HuH-7.5 (cell line): ENCODE measurements at places on chromosomes 7 and 10.

- no peak for DNase-seq
Observed at GRCh38 chr10:115879372-115880089, 393.5 kb downstream of the GFRA1 start.

DNA sequence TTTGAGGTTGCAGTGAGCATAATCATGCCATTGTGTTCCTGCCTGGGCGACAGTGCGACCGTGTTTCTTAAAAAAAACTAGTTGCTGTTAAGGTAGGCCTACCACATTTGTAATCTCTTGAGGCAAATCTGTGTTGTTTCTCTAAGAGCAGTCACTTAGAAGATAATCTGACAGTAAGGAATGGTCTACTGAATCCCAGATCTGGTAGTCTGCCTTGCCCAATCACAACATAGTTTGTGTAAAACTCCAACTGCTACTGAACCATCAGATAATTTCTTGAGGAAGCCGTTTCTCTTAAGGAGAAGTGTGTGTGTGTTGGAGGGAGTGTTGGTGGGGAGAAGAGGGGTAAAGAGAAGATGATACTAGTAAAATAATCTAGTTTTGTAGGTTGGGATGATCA lies 5.0 kb downstream of the NRF1 start:
- DNase-seq, result no peak

DNA sequence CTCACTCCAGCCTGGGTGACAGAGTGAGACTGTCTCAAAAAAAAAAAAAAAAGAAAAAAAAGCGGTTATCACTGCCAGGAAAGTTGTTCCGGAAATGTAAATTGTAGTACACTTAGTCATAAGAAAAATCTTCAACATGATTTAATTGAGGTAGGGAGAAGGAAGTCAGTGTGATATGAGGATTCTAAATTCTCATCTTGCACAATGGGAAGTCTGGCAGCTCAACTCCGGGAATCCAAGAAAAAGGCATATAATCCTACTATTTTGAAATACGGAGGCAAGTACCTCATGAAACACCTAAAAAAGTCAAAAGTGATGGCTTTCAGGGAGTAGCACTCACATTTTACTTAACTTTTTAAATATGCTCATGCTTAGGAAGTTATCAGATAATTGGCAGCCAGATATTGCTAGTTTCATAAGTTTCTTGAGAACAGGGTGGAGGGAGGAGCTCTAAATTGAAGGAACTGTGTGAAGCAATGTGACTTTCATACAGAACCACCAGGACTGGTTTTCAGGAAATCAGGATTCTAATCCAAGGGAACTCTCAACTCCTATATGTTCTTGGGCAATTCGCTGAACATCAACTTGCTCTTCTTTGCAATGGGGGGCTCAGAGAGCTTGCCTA lies 2.7 kb upstream of the C7orf25 start:
- no peak for DNase-seq

DNA sequence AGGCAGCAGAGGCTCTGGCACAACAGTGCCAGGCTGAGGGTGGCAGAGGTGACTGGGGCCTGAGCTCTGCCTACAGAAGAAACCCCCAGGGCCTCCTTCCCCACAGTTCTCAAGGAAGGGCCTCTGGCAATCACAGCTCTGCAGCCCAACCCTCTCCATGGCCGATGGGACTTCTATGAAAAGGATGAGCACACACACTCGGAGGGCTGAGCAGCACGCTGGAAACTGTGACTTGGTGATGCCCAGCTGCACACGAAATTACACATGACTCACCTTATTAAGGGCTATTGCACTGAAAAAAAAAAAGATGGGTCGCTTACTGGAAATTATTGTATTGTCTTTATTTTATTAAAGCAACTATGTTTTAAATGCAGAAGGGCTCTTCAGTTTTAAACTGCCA lies 42.9 kb upstream of the LRRC18 start:
- DNase-seq, result no peak

DNA sequence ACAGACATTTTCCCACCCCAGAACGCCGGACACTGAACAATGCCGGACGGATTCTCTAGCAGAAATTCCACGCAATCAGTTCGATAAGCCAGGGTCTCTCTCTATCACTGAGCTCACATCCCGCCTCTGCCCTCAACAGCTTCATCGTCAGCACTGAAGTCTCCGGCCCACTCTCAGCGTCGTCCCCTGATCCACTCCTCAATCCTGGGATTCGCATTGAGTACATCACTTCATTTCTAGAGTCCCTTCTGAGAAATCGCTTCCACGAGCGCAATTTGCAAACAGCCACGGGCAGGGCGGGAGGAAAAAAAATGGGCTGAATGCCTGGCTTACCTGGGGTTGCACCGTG lies 365 bp downstream of the YME1L1 start:
- DNase-seq, result no peak

DNA sequence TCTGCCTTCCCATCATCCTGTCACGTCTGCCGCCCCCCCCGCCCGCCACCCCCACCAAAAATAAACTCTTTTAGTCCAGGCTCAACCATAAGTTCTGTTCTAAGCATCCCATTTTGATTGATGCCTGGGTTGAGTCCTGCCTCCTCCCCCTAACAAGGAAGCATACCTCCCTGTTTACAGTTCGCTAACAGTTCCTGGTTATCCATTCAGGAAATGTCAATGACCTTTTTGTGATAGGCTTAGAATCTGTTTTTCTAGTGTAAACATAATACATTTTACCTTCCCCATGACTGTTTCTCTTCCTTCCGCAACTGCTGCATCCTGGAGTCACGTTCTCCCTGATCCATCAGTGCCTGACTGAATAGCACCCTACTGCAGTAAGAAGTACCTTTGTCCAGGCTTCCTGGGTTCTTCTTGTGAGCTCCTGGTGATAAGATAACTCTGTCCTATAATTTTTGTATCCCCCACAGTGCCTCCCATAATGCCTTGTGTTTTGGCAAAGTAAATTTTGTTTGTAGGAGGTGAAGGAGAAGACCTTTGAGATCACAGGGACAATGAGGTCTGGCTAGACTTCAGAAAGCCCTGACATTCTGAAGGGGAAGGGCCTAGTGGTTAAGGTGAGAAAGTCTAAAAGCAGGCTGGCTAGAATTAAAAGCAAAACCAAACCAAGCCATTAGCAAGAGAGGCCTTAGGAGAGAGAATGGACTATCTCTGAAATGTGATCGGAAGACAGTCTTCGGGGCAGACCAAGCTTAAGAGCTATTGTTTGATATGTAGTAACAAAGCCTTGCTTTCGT lies 7.3 kb downstream of the AGFG2 start:
- DNase-seq, result no peak

DNA sequence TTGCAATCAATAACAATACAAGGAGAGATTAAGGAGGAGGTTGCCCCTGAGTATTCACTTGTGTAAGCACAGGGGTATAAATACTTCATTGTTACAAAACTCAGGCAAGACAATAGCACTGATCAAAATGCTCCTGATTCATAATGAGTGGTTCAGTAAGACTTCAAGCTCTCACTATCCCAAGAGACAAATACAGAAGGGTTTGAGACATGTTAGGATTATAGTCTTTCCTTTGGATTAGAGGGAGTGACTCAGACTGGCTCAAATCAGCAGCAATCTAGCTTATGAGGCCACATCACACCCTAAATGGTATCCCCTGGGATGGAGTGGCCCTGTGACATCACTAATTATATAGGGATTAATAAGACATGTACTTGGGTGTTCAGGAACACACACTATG lies 167.2 kb upstream of the HGF start:
- DNase-seq, result no peak

DNA sequence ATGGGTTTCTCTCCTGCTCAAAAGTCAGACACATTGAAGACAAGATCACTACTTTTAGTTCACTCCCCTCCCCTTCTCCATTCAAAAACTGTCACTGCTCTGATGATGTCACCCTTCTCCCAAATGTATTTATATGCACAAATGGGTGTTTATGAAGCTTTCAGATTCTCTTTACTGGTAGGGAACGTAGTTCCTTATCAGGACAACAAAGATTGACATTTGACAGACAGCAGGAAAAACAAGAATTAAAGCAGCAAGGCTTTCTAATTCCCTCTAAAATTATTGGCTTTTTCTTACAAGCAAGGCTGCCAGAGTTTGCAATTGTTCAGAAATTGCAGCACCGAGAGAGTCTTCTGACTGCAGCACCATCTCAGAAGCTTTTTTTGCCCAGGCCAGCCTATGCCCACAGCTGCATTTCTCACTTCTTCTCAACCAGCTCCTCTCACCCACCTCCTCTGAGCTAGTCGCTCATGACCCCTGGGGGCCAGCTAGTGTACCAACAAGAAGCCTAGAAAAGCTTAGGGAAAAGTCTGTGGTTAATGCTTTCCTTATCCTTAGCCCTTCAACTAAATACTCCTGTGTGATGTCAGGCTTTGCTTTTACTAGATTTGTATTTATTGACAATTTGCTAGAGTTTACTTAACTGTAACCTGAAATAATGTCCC lies 265.1 kb downstream of the HTR7 start:
- DNase-seq, result peak; percentile 9

DNA sequence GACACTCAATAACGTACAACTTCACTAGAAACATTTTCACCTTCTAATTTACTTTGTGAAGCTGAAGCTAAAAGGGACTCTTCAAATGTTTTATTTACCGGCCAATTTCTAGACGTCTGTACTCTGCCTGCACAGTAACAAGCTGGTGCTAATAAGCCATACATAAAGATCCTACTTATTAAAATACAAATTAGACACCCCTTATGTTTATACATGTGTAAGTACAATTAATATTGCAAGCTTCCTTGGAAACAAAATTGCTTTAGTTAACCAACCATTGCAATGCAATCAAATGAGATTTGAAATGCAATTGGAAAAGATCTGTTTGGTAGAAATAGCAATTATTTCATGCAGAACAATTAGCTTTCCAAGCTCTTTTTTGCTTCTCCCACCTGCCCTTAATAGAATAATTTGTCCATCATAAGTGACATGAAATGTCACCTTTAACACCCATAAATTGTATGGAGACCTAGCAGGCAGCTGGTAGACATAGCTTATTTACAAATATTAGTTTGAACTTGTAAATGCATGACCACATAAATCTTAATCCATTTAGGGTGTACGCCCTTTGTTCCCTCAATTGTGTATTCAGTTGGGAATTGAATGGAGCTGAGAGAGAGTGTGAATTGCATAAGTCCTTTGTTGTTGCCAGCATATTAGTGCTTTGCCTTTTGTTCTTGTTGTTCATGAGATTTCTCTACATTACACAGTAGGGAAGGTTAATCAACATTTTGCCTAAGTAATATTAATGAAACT lies 277.1 kb downstream of the CACNA2D1 start:
- no peak for DNase-seq

DNA sequence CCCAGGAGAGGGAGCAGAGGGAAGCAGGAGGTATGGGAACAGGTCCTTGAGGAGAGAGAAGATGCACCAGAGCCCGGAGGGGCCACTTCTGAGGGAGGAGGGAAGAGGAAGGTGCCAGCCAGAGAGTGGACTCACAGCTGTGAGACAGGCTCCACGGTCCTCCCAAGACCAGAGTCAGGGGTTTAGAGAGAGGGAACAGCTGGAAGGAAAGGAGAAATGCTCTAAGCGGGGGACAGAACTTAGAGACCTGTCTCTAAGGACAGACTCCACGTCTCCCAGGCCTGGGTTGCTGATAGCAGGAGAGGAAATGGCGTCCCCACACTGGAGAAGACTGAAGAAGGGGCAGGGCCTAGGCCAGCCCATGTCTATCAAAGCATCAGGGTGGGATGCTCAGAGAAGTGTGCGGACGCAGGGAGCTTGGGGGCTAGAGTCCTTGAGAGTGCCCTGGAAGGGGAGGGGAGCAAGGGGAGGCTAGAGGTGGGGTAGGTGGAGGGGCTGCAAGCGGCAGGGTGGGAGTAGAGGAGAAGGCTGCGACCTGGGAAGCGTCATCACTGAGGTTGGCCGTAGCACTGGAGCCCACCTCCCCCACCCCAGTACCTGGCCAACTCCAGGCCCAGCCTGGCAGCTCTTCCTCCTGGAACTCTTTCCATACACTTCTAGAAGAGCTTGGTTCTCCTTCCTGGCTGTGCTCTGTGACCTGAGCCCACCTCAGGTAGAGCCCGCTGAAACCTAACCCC lies 25.6 kb upstream of the GRID1 start:
- DNase-seq, result no peak

- no peak for DNase-seq
Observed at GRCh38 chr10:117539361-117539773, 3.2 kb upstream of the EMX2 start.

GRCh38 chr10:117248750-117249465 lies 8.0 kb downstream of the SLC18A2 start:
- no peak for DNase-seq

GRCh38 chr7:65731562-65732035 lies 141.3 kb upstream of the VKORC1L1 start:
- DNase-seq, result no peak

- DNase-seq, result no peak
Observed at GRCh38 chr7:91517201-91517785, 253.1 kb downstream of the FZD1 start.

DNA sequence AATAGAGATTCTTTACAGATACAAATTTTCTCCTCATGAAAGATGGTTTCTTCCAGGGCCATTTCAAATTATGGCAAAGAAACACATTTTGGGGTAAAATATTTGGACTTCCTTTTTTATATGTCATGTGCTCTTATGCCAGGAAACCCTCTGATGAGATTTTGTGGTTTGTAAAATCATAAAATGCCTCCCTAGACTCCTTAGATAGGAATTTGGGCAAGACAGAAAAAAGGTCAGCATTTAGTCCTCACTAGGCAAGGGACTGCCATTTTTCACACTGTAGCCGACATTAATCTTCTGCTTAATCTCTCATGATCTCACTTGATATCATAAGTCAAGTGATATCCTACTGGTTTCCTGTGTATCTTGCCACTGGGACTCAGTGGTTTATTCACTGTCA lies 286.4 kb downstream of the ARHGAP12 start:
- DNase-seq, result no peak

DNA sequence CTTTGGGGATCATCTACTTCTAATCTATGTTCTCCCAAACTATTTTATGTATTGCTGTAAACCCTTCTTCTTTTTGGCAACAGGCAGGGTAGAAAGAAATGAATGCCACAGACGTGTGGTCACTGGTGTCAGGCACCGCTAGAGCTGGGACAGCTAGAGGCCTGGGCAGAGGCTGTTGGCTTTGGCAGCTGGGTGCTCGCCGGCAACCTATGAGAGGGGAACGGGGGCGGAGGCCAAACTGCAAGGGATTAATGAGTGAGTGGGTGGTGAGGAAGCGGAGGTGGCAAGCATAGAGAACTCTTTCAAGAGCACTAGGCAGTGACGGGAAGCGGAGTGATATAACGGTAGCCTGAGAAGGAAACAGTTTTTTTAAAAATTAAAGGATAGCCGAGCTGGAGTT lies 78.5 kb downstream of the CREB5 start:
- DNase-seq, result no peak

GRCh38 chr10:24575481-24576002 lies 148.1 kb downstream of the ARHGAP21 start:
- DNase-seq, result no peak

DNA sequence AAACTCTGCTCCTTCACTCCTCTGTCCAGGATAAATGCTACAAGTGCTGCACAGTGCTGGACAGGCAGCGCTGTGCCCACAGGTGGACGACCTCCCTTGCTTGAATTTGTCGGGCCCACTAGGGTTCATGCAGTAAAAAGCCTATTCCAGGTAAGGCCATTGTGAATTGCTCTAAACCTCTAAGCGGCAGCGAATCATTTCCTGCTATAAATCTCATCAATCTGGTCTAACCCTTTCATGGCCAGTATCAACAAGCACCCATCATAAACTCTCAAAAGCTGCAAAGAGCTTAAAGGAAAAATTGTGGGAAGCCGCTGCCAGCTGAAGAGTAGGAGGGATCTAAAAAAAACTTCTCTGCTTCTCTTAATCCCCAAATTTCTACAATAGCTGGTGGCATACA lies 134.2 kb downstream of the SLC25A13 start:
- no peak for DNase-seq

GRCh38 chr7:126450269-126450671 lies 802.5 kb downstream of the GRM8 start:
- no peak for DNase-seq

GRCh38 chr7:100967292-100967863 lies 2.0 kb upstream of the MUC12 start:
- DNase-seq, result no peak
